ENCODE measurements at places on chromosomes 16 and 17.

GRCh38 chr16:62201911-62202310 lies 165.7 kb upstream of the CDH8 start:
- DNase-seq: no peak

DNA sequence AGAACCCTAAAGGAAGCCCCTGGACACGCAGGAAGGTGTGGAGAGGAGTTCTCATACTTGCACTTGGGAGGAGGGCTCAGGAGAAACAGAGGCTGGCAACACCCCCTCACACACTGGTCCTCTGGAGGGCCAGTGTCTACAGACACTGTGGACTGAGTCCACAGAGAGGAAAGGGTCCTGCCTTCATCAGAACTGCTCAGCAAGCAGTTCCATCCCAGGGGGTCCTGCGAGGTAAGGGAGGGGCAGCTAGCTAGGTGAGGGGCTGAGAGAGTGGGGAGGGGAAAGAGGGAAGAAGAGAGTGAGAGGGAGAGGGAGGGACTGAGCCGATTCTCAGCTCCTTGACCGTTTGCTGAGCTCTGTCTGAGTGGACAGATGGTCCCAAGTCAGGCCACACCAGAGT lies 17.7 kb upstream of the MEOX1 start:
- no peak for DNase-seq

DNA sequence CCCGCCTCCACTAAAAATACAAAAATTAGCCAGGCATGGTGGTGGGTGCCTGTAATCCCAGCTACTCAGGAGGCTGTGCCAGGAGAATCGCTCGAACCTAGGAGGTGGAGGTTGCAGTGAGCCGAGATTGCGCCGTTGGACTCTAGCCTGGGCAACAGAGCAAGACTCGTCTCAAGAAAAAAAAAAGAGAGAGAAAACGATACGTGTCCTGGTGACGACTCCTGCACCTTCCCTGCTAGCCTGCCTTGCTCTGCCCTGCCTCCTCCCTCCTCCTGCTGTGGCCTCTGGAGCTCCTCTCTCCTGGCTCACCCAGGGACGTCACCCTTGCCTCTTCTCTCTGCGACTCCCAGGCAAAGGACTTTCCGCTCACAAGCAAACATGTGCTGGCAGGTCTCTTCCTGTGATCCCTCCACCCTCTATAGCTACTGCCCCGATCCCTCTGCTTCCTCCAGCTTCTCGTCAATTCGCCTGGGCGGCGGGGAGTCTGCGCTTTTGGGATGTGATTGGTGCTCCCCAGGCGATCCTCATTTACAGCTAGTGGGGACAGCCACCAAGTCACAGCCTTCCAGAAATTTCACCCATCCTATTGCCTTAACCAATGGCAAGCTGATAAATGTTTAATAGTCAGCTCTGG lies 25.5 kb upstream of the CBX4 start:
- no peak for DNase-seq

- no peak for DNase-seq
Observed at GRCh38 chr16:13120557-13120956, 219.2 kb downstream of the SHISA9 start.

GRCh38 chr16:17370223-17370707 lies 100.5 kb downstream of the XYLT1 start:
- DNase-seq: peak; percentile 55

- peak; percentile 78 for DNase-seq
Observed at GRCh38 chr17:29663155-29663554, 40.4 kb upstream of the CORO6 start.

DNA sequence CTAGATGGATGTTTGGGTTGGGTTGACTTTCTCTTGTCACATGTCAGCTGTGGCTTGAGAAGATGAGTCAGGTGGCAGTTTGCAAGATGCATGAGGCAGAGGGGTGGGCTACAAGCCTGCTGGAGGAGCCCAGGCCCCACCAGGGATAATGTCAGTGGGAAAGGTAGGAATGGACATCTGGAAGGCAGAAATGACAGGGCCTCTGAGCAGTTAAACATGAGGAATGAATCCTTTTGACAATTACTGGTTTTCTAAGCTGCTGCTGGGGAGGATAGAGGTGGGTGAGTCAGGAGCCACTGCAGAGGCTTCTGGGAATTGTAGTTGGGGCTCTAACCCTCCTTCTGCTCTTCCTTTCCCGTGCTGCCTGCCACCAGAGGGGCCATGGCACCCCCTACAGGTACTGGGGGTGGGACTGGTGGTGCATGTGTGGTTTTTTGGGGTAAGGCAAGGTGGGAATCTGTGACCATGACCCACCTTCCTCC lies 15.7 kb downstream of the SLC52A1 start:
- DNase-seq: no peak

GRCh38 chr17:50517504-50518383 lies 9.5 kb downstream of the MYCBPAP start:
- DNase-seq: no peak

GRCh38 chr17:63601439-63602371 lies 1.0 kb downstream of the TACO1 start:
- DNase-seq: peak; percentile 34

DNA sequence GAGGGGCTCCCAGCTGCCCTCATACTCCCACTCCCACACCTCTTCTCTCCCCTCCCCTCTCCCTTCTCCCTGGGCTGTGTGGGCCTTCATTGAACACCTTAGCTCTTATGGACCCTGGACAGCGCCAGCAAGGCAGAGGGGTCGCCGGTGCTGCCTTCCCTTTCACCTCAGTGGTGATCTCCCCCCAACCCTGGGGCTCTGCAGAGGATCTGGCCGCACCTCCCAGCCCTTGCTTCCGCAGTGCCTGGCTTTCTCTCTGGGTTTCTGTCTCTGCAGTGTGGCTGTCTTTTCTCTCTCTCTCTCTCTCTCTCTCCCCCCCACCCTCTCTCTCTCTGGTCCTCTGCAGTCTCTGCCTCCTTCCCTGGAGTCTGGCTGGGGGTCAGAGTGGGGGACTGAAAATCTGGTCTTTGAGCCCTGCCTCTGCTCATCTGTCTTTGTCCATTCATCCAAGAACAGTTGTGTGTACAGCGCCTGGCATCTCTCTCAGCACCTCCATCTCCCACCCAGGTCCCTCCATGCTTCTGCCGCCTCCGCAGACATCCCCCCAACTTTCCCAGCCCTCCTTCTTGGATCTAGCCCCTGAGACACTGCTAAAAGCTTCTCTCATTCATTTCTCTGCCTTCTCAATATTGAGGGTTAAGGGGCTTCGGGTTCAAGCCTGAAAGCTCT lies 1.1 kb downstream of the SEZ6L2 start:
- DNase-seq: no peak

DNA sequence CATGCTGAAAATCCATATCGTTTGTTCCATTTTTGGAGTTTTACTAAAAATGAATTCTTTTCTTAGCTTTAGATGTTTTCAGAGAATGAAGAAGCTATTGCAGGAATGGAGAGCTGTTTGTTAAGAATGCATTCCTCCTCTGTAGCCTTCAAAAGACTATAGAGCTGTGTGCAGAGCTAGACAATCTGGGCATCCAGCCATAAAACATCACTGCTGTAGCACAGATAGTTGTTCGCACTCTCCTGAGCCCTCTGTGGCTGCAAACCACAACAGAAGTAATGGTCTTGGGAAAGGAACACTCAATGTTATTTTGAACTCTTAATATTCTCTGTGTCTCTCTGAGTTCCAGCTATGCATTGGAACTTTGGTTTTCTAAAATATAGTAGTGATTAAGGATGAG lies 4.9 kb downstream of the TNRC6C start:
- peak; percentile 94 for DNase-seq

DNA sequence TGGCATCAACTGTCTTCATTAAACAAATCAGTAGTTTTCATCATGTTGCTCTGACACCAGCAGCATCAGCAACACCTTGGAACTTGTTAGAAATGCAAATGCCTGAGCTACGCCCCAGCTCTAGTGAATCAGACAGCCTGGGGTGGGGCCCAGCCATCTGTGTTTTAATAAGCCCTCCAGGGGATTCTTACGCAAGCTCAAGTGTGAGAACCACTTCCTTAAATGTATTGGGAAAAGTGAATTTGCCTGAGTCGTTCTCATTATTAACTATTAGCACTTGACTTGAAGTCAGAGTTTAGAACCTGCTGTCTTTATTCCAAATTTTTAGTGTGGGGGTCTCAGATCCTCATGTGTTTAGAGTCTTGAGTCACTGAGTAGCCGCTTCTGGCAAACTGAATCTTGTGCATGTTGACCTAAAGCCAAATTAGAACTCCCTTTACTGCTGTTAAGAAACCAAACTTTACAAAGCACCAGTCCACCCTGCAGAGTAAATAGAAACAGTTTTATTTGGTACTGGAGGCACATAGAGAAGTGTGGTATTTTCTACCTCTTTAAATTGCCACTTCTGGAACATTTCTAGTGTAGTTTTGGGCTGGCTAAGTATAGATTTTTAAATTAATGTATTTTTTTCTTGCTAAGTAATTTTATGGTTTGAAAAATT lies 137.4 kb upstream of the COX10 start:
- DNase-seq: peak; percentile 84

- DNase-seq: no peak
Observed at GRCh38 chr16:85524365-85524629, 88.8 kb upstream of the GSE1 start.

DNA sequence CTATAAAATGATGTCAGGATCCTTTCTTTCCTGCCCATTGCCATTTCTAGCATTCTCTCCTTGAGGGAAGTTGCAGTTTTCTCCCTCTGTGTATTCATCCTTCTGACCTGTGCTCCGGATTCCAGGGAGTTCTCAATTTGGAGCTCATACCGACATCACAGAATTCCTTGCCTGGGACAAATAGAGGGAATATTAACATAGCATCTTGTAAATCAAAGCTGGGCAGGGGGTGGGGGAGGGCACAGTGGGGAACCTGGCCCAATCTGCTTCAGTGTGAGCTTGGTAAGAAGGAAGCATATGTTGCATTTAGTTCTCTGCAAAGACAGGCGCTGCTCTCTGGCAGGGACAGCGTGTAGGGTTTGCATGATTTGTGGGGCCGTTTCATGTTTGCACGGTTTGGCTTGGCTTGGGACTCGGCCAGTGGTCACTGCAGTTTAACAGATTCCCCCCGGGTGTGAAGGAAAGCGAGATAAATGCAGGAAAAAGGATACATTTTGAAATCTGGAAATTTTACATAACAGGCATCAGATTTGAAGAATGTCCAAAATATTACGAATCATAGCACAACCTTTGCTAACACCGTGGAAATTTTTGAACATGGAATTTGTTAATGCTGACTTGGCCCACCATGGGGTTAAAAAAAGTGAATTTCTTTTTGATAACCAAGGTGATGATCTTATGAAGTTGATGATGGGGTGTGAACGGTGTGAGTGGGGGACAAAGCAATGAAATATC lies 178.0 kb downstream of the WWOX start:
- no peak for DNase-seq

DNA sequence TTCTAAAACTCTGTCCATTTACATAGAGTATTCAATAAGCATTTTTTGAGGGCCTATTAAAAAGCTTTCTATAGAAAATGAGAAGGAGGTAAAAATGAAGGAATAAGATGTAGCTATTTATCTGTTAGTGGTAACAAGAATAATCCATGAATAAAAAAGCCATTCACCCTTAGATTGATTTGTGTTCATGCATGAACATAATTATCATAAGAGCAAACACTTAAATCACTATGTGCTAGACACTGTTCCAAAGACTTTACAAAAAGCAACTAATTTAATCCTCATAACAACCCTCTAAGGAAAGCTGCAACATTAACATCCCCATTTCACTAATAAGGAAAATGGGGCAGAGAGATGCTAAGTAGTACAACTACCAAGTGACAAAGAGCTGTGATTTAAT lies 6.6 kb downstream of the CCDC47 start:
- DNase-seq: no peak

- no peak for DNase-seq
Observed at GRCh38 chr16:84459941-84460405, 44.5 kb downstream of the MEAK7 start.

DNA sequence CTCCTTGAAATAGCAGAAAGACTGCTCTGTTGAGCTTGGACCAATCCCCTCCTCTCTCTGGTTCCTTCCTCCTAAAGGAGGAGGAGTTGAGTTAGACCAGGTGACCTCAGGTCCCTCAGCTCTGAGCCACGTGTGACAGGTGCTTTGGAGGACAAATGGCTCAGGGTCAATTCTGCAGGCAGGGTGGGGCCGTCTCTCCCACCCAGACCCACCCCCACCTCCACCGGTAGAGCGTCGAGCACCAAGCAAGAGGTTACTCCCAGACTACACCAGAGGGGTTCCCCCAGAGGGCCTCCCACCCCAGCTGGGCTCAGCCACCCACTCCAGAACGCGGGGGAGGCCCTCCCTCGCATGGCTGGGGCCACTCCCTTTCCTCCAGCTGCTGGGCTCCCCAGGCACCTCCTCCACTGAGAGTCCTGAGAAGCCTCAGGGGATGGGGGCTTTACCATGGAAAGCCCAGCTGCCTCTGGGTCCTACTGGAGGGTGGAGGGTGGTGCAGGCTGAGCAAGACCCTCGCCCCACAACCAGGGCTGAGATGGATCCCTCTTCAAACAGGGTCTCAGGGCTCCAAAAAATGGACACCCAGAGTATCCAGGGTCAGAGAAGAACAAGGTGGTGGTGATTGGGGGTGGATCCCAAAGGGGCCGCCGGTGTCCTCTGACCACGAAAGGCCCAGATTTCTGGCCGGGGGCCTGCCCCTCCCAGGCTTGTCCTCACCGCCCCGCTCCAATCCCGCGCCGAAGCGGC lies 7.6 kb downstream of the MYO1C start:
- peak; percentile 38 for DNase-seq

GRCh38 chr17:73311428-73311780 lies 397 bp downstream of the CDC42EP4 start:
- DNase-seq: no peak

GRCh38 chr17:42441371-42442195 lies 17.1 kb upstream of the ATP6V0A1 start:
- no peak for DNase-seq

GRCh38 chr16:11107780-11108465 lies 148.1 kb downstream of the SOCS1 start:
- peak; percentile 26 for DNase-seq

DNA sequence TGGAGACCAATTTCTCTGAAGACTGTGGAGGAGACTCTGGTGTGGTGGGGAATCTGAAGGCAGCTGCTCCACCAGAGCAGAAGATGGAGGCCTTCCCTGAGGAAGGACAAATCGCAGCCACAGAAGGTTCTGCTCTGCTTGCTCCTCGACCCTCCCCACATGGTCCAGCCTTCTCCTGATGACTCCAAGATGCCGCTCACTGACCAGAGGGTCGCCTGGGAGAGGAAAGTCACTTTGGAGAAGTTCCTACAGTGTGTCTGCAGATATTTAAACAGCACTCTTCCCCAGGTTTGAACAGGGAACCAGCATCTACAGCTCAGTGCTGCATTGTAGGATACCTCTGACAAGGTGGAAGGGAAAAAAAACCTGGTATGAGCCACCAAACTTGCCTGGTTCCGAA lies 21.0 kb upstream of the SUPT4H1 start:
- no peak for DNase-seq

- no peak for DNase-seq
Observed at GRCh38 chr16:81492311-81492761, 47.7 kb downstream of the CMIP start.

GRCh38 chr17:15998031-15998562 lies 1.4 kb downstream of the ZSWIM7 start:
- DNase-seq: peak; percentile 46

DNA sequence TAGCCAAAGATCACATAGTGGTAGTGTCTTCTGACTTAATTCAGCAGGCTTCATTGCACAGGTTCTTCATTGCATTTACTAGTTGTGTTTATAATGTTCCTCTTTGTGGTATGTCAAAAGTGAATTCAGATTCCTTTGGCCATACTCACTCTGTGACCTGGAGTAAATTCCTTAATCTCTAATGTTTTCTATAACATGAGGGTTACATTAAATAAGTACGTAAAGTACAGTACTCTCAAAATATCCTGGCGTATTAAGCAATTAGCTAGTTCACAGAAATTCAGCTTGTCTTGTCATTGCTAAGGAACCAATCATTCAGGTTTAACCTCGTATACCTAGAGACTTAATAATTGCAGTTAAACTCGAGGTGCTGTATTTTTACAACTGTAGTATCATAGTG lies 4.2 kb downstream of the RPS6KB1 start:
- peak; percentile 7 for DNase-seq

- no peak for DNase-seq
Observed at GRCh38 chr16:12531937-12532336, 271.8 kb downstream of the CPPED1 start.

Data from fibroblast of the aortic adventitia (primary cell).